ENCODE measurements at places on chromosomes 6 and 20.

DNA sequence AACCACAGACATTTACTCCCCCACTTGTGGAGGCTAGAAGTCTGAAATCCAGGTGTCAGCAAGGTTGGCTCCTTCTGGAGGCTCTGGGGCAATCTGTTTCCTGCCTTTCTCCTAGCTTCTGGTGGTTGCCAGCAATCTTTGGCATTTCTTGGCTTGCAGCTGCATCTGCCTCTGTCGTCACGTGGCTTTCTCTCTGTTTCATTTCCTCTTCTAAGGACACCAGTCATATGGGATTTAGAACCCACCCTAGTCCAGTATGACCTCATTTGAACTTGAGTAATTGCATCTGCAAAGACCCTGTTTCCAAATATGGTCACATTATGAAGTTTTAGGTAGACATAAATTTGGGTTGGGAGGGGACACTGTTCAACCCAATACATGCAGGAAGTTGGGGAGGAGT is 56.2 kb upstream of the EPB41L1 start:
- DNase-seq, result peak; percentile 37

DNA sequence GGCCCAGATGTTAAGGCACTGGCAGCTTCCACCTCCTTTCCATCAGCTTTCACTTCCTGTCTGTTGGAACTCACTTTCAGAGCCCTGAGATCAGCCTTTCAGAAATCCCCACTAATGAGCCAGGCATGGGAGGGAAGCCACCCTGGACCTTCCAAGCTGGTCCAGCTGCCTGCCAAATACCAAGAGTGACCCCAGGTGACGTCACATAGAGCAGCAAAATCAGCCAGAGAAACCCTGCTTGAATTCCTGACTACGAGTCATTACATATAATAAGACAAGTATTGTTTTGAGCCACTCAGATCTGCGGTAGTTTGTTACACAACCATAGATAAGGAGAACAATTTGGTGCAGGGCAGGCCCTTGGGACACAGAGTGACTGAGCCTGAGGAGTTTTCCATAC is 556.0 kb upstream of the JAG1 start:
- DNase-seq, result no peak

- DNase-seq, result no peak
Measured at GRCh38 chr6:156533872-156534524, 243.2 kb upstream of the ARID1B start.

DNA sequence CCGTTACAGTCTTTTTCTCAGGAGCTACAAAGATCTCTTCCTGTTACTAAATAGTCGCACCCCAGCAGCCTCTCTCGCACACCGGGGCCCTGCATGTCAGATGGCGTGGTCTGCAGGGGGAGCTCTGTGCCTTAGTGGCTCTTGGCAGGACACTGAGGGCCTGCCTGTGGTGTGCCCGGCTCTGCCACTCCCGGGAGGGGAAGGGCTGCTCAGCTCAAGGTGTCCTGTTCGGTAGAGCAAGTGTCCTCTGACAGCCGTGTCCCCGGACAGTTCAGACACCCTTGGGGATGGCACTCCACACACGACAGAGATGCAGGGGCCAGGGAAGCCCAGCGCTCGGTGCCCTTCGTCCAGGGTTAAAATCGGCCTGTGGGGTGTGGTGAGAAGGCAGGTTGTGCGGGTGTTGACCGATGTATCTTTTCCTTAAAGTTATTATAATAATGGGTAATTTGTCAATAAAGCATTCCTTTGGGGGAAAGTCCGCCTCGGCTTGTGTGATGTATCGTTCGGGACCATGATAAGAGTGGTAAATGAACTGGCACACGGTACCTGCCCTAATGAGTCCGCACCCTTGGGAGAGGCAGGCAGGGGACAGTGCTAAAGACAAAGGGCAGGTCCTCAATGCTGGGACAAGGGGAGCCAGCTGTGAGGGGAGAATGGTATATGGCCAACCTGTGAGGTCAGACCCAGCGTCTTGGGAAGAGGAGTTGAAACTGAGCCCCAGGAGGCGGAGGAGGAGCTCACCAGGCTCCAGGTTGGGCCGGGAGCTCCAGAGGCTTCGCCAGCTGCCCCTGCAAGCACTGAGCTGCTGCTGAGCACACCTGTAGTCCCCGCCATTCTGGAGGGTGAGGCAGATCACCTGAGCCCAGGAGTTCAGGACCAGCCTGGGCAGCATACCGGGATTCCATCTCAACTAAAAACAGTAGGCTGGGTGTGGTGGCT is 3.6 kb upstream of the DNAJC5 start:
- no peak for DNase-seq

DNA sequence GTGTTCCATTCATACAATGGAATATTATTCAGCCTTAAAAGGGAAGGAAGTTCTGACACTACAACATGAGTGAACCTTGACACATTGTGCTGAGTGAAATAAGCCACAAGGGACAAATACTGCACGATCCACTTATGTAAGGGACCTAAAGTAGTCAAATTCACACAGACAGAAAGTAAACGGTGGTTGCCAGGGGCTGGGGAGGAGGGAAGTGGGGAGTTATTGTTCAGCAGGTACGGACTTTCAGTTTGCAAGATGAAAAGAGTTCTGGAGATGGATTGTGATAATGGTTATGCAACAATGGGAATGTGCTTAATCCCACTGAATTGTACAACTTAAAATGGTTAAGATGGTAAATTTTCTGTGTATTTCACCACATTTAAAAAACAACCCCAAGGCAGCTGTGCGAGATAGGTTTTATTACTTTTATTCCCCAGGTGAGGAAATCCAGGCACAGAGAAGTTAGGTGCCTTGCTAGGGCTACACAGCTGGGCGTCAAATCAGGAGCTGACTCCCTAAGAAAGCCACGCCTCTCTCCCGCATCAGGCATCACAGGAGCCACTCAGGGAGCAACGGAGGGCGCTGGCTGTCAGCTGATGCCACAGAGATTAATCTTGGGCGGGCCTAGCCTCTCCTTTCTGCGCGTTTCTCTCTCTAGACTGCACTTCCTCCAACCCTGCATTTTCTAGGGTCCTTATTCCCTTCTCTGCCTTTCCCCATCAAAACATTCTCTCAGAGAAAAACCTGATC is 9.3 kb upstream of the TRAF3IP2 start:
- DNase-seq, result no peak

- no peak for DNase-seq
Measured at GRCh38 chr6:13538084-13538483, 36.3 kb upstream of the SIRT5 start.

- DNase-seq, result no peak
Measured at GRCh38 chr6:38775870-38776269, 60.8 kb downstream of the DNAH8 start.

DNA sequence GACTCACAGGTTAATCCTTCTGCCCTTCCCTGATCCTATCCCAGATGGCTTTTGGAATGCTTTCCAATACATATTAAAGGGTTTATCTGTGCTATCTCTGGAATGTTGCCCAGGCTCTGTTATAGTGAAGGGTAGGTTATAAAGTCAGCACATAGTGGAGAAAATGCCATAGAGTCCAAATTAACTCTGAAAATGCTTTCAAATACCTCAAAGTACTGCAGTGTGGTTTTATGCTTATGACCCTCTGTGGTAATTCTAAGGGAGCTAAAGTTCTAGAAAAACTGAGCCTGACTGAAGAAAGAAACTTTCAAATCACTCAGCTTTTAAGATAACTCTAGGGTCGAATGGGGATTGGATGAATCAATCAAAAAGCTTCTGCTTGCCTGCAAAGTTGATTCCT is 159.8 kb downstream of the PLCB1 start:
- no peak for DNase-seq

GRCh38 chr6:15796130-15796771 is 133.4 kb upstream of the DTNBP1 start:
- no peak for DNase-seq

- no peak for DNase-seq
Measured at GRCh38 chr20:49904440-49905214, 10.7 kb downstream of the SPATA2 start.

- no peak for DNase-seq
Measured at GRCh38 chr20:48826883-48827771, 672 bp downstream of the PREX1 start.

- DNase-seq, result no peak
Measured at GRCh38 chr20:57911512-57912226, 201.9 kb upstream of the PMEPA1 start.

- peak; percentile 20 for DNase-seq
Measured at GRCh38 chr6:3750317-3751076, 1.0 kb downstream of the PXDC1 start.

DNA sequence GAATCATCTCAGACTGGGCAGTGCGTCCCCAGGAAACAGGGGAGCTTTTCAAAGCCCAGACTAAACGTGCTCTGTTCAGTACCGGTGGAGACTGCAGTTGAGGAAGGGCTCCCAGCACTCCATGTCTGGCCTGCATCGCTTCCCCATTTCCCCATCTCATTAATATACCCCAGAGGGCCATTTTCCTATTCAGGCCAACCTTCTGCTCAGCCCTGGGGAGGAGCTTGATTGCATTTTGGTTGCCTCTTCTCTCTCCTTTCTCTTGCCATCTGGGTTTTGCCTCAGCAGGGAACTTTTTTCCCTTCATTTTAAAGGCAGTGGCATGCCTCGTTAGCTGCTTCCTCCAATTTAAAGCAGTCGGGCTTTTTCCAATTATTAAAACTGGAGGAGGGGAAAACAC is 394.3 kb upstream of the SOX4 start:
- no peak for DNase-seq

DNA sequence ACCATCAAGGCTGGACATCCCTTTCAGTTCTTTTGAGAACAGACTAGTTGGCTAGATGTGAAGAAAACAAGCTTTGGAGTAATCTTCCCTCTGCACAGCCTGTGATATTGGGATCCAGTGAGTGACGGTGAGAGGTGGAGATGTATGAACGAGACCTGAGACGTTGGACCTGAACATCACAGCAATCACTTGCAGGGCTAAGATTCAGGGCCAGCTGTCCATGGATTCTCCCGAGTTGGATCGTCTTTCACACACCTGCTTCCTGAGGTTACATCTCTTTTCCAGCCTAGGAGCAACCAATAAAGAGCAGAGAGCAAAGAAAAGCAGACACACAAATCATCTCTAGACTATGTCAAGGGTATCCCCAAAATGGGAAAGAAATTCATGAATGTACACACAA is 30.0 kb upstream of the TMEM14A start:
- no peak for DNase-seq

DNA sequence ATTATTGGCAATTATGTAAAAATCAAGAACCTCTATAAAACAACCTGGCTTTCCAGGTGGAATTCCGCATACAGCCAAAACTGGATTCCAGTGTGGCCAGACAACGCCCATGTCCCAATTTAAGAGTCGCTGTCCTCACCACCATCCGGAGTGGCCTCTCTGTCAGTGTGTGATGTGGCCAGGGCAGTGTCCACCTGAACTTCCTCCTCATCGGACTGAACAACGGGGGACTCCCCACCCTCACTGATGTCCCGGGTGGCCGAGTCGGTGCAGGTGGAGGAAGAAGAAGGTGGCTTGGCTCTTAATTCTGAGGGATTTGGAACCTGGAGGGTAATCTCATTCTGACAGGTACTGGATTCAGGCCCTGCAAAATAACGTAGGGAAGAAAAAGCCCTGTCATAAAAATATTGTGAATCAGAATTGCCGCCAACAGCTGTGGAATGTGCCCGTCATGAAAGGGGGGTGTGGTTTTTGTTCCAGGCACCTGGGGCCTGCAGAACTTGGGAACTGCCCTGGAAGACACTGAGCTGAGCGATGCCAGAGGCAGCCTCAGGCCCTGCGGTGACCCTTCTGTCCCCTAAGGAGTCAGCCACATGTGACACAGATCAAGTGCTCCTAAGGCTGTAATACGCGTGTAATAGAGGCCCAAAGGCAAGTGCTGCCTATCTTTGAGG is 139.8 kb downstream of the DTNBP1 start:
- DNase-seq, result no peak

DNA sequence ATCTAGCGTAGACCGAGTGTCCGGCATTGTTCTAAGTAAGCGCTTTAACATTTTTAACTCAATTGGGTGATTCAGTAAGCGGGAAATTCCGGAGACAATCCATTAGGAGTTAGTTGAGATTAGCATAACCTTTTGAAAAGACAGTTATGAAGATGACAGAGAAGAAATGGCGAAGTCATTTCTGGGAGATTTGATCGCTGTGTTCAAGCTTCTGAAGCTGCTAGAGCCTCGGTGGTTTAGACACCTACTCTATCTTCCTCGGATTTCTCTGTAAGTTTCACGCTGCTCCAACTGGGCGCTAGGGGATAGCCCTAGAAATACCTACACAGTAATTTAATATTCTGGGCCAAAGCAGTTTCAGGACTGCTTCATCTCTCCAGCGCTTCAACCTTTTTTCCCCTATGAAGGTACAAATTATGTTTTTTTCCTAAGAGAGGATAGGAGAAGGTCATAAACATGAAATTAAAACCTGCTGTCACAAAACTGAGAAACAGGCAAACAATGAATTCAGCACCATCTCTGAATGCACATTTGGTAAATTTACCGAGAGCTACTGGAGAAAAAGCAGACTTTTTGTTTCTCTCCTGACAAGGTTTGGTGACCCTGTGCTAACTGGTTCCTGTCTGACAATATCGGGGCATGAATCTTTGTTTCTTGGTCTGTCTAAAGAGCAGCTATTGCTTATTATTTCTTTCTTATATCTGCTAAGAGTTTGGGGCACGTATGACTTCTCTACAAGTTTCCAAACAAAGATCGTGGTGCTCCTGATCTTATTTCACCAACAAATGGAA is 22.4 kb downstream of the ZNF311 start:
- DNase-seq, result no peak

DNA sequence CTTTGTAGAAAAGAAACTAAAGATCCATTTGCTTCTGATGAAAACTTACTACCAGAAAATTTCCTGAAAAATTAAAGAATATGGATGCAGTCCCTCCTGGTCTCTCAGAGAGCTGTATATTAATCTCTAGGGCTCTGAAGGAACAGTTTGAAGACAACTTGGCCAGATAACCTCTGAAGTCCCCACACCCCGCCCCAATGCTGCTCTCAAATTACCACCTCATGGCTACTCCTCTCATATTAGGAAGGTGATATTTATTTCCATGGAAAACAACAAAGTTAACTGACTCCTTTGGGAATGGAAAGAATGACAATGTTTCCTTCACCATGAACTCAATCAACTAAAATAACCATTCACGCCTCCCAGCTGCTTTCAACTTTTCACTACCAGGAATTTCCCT is 408.4 kb upstream of the FLRT3 start:
- no peak for DNase-seq

DNA sequence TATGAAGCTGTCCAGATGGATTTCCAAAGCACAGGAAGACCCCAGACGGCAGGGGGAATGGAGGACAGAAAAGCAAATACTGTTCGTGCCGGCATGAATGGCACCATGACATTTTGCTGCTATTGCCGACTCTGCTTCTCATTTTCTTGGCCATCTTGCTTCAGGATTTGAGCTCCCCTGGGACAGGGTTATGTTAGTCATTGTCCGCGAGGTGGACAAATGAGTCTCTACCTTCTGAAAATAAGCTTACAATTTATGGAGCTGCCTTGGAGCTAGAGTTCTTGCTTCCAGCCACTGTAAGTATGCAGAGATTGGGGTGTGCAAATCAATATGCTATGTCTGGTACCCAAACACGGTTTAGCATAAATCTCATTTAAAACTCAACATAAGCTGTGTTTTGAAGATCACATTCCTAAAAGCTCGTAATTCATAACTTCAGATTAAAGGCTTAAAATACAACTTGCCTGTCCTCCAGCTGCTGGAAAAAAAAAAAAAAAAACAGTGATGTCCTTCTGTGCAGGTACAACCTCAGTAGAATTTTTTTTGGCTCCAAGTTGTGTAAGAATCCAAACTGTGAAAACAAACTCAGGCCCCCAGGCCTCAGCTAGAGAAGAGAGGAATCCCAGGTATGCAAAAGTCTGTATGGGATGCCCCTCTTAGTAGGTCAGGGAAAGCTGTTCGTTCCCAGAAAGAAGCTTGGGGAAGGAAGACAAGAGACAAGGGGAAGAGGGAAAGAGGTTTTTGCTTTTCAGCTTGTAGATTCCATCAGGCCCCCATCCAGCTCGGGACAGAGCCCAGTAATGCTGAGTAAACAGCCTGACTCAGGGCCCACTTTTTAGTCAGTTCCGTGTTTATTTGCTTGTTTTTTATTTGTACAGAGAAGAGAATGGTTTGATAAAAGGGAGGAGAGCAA is 184.2 kb upstream of the FOXA2 start:
- DNase-seq, result no peak
